ENCODE measurements at places on chromosomes 11 and 22.

GRCh38 chr11:134987223-134987768, 575.3 kb upstream of the B3GAT1 start:
- no peak for DNase-seq

GRCh38 chr11:24575392-24575791, 78.5 kb downstream of the LUZP2 start:
- no peak for DNase-seq

DNA sequence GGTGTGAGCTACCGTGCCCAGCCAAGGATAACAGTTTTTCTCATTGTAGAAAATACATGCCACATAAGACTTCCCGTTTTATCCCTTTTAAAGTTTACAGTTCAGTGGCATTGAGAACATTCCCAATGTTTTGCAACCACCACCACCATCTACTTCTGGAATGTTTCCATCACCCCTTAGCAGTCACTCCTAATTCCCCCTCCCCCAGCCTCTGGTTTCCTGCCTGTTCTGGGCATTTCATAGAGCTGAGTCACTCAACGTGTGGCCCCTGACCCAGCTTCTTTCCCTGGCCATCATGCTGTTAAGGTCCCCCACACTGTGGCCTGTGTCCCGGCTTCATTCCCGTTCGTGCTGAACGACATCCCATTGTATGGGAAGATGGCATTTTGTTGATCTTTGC, 30.7 kb downstream of the FGF4 start:
- no peak for DNase-seq

- no peak for DNase-seq
These were observed 1.5 kb downstream of the CLCF1 start for GRCh38 chr11:67371911-67372320.

- DNase-seq = no peak
These were observed 13.5 kb upstream of the ZNF74 start for GRCh38 chr22:20380486-20380885.
